Renal cortex interstitium (tissue), 15 donors: ENCODE measurements at places on chromosomes 12 and 14. TPM values are rescaled to one million over a fixed set of nuclear protein-coding genes. Genes with fewer than 3 reads are reported as not detected.

MOAP1 gene
- 48.6 TPM for polyA plus RNA-seq

GRCh38 chr12:1287446-1287975, 296.5 kb downstream of the ERC1 start:
- DNase-seq: no peak

FAM186B gene
- 1.1 TPM for polyA plus RNA-seq

DNA sequence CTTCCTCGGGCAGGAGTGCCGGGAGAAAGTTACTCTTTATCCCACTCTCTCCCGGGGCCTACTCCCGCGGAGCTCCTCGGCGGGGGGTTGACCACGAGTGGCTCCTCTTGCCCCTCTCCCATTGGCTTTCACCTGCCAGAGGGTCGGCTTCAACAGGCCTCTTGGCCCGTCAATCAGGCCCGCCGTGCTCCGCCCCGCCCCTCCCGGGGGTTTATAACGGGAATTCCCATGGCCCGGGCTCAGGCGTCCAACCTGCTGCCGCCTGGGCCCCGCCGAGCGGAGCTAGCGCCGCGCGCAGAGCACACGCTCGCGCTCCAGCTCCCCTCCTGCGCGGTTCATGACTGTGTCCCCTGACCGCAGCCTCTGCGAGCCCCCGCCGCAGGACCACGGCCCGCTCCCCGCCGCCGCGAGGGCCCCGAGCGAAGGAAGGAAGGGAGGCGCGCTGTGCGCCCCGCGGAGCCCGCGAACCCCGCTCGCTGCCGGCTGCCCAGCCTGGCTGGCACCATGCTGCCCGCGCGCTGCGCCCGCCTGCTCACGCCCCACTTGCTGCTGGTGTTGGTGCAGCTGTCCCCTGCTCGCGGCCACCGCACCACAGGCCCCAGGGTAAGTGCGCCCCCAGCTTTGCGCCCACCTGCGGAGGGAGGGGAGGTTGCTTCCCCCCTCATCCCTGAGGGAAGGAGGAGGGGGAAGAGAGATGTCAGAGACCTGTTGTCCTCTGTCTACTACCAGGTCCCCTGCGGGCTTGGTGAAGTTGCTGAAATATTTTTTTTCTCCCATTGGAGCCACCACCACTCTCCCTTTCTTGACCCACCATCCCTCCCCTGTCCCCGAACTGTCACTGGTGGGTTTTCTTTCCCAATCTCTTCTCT, at the start of gene SMOC1:
Gene SMOC1 (plus strand): TSS at position 242 of the 869 bp plus-strand sequence. CDS start 263 bp downstream, at position 505.
- no peak for DNase-seq

GRCh38 chr12:89267404-89267803, 84.9 kb downstream of the DUSP6 start:
- no peak for DNase-seq

GRCh38 chr12:95790033-95790916, at the start of gene NTN4:
Gene NTN4, minus strand, starts transcription at chr12:95790764. Its CDS starts 455 bp downstream, at chr12:95790309.
- DNase-seq: no peak

GRCh38 chr12:464484-465267, 4.9 kb downstream of the B4GALNT3 start:
- no peak for DNase-seq

DNA sequence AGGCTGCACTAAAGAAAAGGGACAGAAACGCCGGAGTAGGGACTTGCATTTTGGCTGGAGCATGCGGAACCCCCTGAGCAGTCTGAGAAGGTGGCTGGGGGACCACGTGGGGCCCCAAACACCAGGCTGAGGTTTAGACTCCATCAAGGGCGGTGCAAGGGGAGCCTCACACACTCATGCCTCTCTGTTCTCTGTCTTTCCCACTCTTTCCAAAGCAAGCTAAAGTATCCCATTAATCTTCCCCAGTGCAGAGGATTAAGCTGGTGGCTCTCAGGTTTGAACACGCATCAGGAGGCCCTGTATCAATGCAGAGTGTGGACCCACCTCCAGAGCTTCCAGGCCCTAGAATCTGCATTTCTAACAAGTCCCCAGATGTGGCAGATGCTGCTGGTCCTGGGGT, 13.5 kb downstream of the CCDC197 start:
- DNase-seq: no peak

DNA sequence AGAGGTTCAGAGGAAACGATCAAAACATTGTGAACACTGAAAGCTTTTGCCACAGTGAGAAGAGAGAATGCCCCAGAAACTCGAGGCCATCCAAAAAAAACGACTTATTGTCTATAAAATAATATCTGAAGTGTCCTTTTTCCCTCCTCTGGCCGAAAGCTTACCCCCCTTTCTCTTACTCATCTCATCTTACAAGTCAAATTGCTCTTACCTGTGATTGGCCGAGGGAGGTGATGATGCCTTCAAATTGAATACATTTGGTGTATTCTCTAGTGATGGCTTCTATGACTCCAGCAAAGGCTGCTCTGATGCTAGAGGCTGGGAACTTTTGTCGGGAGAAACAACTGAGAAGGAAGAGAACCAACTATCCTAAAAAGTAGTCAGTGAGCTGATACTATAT, 90.7 kb downstream of the PTCSC3 start:
- DNase-seq: no peak
